ENCODE measurements at places on chromosomes 2 and 18. TPM values are rescaled to one million over a fixed set of nuclear protein-coding genes. Genes with fewer than 3 reads are reported as not detected.

DNA sequence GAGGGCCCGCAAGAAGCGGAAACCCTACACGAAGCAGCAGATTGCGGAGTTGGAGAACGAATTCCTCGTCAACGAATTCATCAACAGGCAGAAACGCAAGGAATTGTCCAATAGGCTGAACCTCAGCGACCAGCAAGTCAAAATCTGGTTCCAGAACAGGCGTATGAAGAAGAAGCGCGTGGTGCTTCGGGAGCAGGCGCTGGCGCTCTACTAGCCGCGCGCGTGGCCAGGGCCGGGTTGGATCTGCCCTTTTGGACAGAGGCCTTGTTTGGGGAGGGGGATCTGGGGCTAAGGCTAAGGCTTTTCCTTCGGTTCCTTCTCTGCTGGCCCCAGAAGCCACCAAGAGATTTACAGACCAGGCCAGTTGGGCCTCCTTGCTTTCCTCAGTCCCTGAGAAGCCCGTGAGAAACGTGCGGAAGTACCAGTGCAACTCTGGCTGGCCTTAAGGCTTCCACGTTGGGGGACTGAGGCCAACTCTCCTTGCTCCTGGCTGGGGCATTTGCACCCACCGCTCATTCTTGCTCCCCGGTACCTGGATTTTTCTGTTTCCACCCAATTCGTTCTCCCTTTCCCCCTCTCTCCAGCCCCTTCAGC, 1.0 kb downstream of the HOXD12 start:
- peaks cover 42% of the 10 kb centered on the region for H3K4me1 ChIP-seq
- no peaks in the 10 kb centered on the region for H3K27me3 ChIP-seq
- no peak for DNase-seq
- no peak overlapping the region for H3K4me3 ChIP-seq

DNA sequence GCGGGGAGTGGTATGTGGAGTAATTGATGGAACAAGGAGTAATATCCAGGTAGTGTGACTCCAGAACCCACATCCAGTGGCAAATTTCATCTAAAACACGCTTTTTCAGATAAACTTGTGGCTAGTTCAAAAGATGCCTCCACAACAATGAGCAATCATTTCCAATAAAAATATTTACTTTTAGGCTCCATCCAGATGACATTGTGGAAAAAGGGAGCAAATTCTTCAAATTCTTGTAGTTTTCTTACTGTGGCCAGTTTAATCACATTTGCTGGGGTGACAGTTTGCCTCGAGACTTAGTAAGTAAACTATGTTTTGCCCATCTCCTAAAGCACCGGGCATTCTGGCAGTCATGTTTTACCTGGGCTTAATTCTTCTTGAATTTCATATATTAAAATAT, 243.6 kb downstream of the IRS1 start:
- H3K4me3 ChIP-seq = no peak overlapping the region
- H3K27ac ChIP-seq = no peak overlapping the region
- H3K36me3 ChIP-seq = no peaks in the 10 kb centered on the region
- no peaks in the 10 kb centered on the region for H3K4me1 ChIP-seq
- DNase-seq = no peak
- H3K27me3 ChIP-seq = no peaks in the 10 kb centered on the region

DNA sequence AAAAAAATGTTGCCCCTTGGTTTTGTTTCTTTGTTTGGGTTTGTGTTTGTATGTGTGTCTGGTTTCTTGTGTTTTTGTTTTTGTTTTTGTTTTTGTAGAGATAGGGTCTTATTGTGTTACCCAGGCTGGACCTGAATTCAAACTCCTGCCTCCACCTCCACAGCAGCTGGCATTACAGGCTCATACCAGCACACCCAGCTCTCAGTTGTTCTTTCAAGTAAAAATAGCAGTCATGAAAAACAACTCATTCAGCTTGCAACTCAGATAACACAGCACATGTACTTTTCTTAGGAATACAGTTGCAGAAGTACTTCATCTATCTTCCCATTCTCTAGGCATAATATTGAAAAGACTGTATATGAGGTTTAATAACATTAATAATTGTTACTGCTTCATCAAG, 37.0 kb downstream of the ZC3H8 start:
- DNase-seq = no peak
- no peak overlapping the region for H3K4me3 ChIP-seq
- H3K27me3 ChIP-seq = no peaks in the 10 kb centered on the region
- H3K4me1 ChIP-seq = no peaks in the 10 kb centered on the region

DNA sequence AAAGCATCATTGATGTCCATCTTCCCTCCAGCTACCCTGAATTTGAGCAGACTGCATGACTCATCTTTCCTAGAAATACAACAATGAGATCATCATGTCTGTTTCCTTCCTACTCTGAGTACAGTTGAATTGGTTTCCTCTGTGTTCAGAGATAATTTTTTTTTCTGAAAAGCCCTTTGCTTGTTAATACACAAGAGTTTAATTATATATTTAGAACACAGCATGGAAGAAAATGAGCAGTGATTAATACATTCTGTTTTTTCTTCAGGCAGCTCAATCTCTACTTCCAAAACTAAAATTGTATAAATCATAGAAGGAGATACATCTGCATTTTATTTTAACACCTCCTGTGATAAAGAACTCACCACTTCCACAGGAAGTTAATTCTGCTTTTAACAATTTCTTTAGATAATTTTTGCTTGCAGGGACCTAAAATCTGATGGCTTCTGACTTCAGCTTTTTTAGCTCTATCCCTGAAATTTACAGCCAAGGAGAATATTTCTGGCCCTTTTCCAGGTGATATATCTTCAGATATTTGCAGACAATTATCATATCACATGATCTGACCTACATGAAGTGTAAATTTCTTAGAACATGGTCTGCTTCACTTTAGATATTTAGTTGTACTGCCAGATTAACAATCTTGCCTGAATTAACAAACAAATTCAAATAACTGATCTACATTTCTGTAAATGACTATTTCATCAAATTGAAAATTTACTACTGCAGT, 249.0 kb downstream of the TRIB2 start:
- H3K36me3 ChIP-seq = no peaks in the 10 kb centered on the region
- no peaks in the 10 kb centered on the region for H3K27me3 ChIP-seq
- DNase-seq = peak; percentile 91
- peaks cover 21% of the 10 kb centered on the region for H3K4me1 ChIP-seq
- peak overlapping the region; percentile 31 for H3K27ac ChIP-seq

DNA sequence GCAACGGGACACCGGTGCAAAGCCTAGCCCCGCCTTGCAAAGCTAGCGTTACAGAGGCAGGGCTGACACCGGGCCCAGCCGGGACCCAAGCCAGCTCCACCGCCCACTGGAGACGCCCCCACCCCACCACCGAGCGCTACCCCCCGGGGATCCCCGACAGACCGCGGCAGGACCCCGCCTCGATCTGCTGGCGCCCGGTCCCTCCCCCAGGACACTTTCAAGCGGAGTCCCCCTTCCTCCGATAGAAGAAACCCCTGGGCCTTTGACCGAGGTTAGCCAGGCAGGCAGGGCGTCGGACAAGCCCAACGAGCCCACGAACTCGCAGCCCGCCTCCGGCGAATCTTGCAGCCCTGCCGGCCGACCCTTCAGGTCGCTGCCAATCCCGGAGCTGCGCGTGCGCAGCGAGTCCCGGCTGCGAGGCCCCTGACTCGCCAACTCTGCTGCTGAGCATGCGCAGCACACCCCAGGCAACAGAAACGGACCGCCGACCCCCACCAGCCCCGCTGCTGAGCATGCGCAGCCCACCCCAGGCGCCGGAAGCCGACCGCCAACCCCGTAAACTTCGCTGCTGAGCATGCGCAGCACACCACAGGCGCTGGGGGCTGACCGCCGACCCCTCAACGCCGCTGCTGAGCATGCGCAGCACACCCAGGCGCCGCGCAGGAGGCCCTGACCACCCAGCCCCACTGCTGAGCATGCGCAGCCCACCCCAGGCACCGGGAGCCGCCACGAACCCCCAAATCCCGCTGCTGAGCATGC, 656 bp downstream of the ADI1 start:
- H3K27ac ChIP-seq = peak overlapping the region; percentile 99
- H3K4me3 ChIP-seq = peak overlapping the region; percentile 81
- DNase-seq = peak; percentile 98
- no peaks in the 10 kb centered on the region for H3K36me3 ChIP-seq

DNA sequence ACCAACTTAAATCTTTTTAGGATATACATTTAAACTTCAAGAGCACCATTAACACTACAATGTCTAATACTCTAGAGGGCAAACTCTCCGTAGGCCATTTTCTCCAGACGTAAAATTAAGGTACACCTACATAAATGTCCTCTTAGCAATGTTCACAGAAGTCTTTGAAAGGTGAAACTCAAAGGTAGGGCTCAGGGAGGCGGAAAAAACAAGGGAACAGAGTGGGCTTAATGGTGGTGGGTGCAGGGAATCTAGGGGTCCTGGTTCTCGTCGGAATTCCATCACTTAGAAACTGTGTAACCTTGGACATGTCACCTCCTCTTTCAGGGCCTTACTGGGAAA, 668 bp downstream of the NFU1 start:
- peaks cover 4% of the 10 kb centered on the region for H3K4me1 ChIP-seq
- H3K36me3 ChIP-seq = no peaks in the 10 kb centered on the region
- peak overlapping the region; percentile 91 for H3K27ac ChIP-seq
- no peaks in the 10 kb centered on the region for H3K27me3 ChIP-seq

DNA sequence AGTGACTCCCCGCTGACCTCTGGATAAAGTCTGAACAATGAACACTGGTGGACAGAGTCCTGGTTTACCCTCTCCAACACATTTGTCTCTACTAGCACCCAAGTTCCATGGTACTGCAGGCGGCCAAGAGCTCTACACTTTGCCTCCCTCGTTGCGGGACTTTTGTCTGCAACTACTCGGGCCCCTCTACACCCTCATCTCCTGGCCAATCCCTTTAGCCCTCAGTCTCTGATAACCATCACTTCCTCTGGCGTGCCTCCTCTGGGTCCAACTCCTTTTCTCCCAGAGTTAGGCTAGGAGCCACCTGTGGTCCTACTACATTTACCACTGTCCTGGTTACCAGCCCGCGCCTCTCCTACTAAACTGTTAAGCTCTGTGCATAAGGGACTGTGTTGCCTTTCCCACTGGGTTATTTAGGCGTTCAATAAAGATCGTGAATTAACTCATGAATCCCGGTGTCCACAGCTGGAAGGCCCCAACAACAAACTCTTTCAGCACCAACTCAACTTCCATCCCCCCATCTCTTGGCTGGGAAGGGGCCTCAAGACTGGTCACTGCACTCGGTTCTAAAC, 757 bp downstream of the HDHD2 start:
- DNase-seq = peak; percentile 12
- peaks cover 12% of the 10 kb centered on the region for H3K4me1 ChIP-seq
- peaks cover 9% of the 10 kb centered on the region for H3K36me3 ChIP-seq
- H3K27me3 ChIP-seq = no peaks in the 10 kb centered on the region
- H3K27ac ChIP-seq = peak overlapping the region; percentile 91

DNA sequence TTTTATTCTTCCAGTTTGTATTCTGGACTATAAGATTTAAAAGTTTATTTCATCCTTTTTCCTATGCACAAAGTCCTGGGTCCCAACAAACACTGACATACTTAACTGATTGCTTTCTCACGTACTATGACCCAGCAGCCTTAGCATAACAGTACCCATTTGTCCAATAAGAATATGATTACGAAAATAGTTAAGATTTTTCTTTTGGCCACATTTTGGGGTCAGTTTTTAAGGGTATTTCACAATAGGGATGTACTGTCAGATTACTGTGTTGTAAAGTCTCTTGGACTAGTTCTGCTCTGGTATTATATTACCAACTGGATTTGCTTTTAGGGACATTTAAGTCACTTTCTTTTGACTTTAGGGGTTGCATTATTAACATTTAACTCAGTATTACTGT, 46.1 kb downstream of the TTC39C start:
- H3K27me3 ChIP-seq = no peaks in the 10 kb centered on the region
- no peaks in the 10 kb centered on the region for H3K36me3 ChIP-seq
- DNase-seq = no peak

GRCh38 chr18:74257083-74257482, 34.7 kb downstream of the CYB5A start:
- no peaks in the 10 kb centered on the region for H3K36me3 ChIP-seq
- H3K4me1 ChIP-seq = no peaks in the 10 kb centered on the region
- H3K4me3 ChIP-seq = no peak overlapping the region
- no peak overlapping the region for H3K27ac ChIP-seq
- DNase-seq = no peak
- no peaks in the 10 kb centered on the region for H3K27me3 ChIP-seq

DNA sequence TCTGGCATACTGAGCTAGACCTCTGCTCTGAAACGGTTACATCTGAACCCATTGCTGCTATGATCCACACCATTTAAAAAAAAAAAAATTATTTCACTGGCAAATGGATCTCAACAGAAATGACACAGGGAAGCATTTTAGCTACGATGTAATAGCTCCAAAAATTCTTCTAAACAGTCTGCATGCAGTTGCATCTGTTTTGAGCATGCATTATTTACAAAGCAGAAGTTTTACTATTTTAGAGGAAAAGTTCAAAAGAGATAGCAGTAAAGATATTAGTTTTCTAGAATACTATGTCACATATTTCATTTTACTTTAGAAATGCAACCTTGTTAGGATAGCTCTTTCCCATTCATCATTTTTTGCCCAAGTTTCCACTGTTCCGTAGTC, 265.7 kb downstream of the MEIS1 start:
- no peak overlapping the region for H3K27ac ChIP-seq
- no peak for DNase-seq
- H3K4me1 ChIP-seq = peaks cover 29% of the 10 kb centered on the region
- H3K36me3 ChIP-seq = no peaks in the 10 kb centered on the region
- no peak overlapping the region for H3K4me3 ChIP-seq

The PRSS56 gene
- total RNA-seq = not detected

The HS1BP3 gene
- total RNA-seq = 13.2 TPM

The TMEM198 gene
- total RNA-seq = 4.6 TPM
